ENCODE measurements at places on chromosomes 1 and 21.

DNA sequence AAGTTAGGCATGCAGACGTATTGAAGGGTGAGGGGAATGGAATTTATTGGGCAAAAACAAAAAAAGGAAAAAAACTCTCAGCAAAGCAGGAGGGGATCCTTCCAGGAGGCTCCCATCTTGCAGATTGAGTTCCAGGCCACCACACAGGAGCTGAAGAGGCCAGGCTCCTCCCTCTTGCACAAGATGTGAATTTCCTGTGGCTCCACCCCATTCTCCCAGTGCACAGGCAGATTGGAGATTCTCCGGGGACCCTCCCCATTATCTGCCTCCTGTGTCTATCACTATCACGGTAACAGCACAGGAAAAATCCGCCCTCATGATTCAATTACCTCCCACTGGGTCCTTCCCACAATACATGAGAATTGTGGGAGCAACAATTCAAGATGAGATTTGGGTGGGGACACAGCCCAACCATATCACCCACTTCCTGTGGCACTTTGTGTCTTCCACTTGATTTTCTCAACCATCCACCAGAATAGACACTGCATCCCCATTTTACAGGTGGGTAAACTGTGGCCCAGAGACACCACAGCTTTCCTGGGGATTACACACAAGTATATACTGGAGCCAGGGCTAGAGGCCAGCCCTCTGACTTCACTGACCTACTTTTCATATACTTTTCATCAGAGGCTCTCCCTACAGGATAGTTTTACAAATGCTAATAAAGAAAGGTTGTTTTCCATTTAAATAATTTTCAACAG lies 18.9 kb upstream of the COL6A1 start:
- no peak for DNase-seq

DNA sequence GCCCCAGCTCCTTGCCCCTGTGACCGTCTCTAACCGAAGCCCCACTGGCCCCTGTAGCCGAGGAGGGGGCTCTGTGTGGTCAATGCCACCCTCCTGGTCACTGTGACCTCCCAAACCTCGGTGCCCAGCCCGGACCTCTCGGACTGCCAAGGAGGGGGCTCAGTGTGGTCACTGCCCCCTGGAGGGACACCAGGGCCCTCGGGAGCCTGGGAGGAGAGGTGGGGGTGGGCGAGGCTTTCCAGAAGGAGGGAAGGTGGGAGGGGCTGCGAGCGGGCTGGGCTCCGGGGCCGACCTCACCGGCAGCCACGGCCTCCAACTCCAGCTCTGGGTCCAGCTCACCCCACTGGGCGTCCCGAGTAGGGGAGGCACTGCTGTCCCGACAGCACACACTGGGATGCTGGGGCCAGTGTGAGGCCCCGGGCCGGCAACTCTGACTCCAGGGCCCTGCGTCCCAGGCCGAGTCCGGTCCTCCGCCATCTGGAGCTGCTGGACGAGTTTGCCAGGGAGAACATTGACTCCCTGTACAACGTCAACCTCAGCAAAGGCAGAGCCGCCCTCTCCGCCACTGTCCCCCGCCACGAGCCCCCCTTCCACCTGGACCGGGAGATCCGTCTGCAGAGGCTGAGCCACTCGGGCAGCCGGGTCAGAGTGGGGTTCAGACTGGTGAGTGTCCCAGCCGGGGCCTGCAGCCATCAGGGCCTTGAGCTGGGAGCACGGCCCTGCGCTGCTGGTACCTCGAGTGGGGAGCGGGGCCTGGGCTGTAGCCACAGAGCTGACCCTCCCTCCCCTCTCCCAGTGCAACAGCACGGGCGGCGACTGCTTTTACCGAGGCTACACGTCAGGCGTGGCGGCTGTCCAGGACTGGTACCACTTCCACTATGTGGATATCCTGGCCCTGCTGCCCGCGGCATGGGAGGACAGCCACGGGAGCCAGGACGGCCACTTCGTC lies 6.4 kb downstream of the SCNN1D start:
- no peak for DNase-seq

DNA sequence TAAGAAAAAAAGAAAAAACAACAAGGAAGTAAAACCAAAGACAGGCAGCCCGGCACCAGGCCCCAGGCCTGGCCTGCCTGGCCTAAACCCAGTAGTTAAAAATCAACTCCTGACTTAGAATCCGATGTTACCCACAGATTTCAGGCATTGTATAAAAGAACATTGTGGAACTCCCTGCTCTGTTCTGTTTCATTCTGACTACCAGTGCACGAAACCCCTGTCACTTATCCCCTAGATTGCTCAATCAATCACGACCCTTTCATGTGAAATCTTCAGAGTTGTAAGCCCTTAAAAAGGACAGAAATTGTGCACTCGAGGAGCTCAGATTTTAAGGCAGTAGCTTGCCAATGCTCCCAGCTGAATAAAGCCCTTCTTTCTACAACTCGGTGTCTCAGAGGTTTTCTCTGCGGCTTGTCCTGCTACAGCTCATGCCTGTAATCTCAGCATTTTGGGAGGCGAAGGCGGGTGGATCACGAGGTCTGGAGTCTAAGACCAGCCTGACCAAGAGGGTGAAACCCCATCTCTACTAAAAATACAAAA lies 15.6 kb upstream of the MYOCOS start:
- no peak for DNase-seq

DNA sequence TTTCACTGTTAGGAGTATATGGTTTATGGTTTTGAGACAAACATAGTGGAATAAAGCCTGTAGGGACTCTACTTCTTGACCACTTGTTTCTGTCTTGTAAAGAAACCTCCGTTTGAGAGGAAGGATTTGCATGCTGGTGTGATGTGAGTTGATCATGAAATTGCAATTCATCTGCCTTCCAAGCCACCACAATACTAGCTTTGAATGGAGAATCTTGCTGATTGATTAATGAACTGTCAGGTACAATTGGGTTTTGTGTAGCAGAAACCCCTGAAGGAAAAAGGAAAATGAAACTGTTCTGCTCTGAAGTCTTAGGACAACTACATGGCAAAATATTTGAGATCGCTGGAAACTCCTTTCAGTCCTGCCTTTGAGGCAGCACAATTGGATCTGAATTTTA lies 90.7 kb downstream of the VPS13D start:
- no peak for DNase-seq

GRCh38 chr1:74584185-74584584 lies 71.8 kb upstream of the LRRC53 start:
- DNase-seq = no peak

DNA sequence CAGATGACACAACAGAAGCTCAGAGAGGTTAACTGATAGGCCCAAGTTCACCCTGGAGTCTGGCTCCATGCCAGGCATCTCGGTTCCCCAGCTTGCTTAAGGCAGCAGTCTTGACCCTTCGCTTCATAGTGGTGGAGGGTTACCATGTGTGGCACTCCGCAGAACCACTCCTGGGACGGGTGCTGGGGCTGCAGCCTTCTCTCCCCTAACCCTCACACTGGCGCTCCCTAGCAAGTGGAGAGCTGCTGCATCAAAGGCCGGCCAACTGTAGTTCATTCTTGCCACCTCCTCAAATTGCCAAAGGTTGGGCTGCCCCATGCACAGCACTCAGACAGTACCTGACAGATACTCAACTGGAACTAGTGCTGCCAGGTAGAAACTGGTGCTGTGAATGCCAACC lies 70.2 kb upstream of the KCND3 start:
- DNase-seq = no peak

- no peak for DNase-seq
Measured at GRCh38 chr1:25556132-25556670, 12.8 kb downstream of the LDLRAP1 start.

DNA sequence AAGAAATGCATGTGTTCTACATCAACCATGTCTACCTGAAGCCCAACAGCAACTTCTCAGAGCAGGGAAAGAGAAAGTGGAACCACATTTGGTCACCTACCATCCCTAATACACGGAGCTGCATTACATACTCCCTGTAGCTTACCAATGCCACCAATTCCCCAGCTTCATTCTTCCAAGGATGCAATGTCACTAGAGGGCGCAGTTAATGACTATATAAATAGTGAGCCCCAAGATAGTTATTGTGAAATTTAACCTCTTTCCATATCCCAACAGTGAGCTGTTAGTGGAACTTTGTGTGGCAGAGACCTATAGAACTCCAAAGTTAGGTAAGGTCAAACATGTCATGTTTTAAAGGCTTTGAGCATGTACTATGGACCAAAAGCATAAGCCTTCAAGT lies 618.3 kb downstream of the SMYD3 start:
- DNase-seq = no peak

DNA sequence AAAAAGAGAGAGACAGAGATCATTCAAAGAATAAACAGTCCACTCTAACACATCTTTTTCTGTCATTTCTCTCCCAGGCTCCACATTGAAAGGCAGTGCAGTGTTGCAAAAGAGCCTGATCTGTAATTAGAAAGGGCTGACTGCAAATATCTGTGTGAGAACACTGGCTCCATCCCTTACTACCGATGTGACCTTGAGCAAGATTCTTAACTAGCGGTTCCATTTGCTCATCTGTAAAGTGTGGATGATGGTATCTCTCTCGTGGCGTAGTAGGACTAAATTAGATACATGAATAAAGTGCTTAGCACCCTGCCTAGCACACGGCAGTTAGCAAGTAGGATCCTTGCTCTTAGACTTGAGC lies 26.9 kb upstream of the SLC44A3 start:
- no peak for DNase-seq

DNA sequence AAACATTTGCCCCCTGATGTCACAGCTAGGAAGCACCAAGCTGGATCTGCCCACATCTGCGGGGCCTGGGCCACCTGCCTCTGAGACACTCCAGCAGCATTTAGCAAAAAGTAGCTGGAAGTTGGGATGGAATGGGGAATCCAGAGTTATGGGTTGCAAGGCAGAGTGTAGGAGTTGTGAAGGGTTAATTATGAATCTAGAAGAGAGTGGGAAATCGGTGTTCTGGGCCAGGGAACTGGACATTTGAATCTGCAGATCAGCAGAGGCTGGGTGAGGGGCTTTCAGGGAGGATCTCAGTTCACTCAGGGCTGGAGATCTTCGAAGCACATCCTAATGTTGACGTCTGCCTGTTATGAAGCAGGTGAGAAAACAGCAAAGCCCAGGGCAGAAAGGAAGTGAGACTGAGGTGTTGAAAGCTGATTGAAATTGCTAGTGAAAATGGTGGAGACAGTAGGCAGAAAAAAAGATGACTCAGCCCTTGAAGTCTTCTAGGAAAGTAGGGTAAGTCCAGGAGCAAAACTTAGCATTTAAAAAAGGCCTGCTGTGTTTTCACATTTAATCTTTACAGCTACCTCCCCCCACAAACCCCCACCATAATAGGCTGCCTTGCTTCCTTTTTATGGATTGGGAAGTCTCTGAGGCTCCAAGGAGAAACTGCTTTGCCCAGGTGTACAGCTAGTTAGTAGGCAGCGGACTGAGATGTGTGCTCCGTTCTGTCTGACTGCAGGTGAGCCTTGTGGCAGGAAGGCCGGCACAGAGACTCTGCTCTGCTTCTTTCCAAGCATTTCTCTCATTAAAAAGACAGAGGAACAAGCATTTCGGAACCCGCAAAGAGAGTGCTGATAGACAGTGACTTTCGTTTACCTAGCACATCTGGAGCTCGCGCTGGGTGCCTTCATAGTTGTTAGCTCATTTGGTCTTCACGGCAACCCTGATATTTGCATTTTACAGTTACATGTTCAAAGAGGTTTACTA lies 7.2 kb downstream of the VANGL1 start:
- DNase-seq = no peak

DNA sequence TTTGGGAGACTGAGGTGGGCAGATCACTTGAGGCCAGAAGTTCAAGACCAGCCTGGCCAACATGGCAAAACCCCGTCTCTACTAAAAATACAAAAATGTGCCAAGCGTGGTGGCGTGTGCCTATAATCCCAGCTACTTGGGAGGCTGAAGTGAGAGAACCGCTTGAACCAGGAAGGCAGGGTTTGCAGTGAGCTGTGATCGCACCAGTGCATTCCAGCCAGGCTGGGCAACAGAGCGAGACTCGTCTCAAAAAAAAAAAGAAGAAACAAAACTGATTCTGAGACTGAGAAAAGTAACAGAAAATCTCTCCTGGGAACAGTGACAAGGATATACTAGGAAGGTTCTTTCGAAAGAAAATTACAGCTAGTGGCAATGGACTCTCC lies 20.9 kb downstream of the USP48 start:
- no peak for DNase-seq

DNA sequence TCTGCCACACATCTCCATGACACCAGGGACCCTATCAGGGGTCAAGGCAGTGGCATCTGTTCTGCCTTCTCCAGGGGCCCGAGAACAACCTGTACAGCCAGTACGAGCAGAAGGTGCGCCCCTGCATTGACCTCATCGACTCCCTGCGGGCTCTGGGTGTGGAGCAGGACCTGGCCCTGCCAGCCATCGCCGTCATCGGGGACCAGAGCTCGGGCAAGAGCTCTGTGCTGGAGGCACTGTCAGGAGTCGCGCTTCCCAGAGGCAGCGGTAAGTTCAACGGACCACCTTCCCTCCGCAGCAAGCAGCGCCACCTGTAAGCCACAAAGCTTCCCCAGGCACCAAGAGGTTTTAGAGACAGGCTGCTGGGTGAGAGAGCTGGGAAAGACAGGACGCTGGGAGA lies 15.9 kb downstream of the MX2 start:
- DNase-seq = no peak

DNA sequence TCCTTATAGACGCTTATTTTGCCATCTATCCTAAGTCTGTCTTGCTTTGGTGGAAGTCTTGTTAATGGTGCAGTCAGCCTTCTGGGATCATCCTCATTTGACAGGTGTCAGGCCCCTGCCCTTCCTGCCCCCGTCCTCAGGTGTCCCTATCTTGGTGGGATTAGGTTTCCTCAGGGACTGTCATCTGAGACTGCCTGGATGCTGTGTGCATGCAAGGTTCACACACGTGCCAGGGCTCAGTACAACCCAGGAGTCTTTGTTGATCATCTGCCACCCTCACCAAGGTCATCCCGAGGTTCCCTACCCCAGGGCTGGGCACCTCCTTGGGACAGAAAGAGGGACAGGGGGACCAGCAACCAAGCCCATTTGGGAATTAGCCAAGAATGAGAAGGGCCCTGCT lies 18.0 kb downstream of the PADI2 start:
- no peak for DNase-seq

DNA sequence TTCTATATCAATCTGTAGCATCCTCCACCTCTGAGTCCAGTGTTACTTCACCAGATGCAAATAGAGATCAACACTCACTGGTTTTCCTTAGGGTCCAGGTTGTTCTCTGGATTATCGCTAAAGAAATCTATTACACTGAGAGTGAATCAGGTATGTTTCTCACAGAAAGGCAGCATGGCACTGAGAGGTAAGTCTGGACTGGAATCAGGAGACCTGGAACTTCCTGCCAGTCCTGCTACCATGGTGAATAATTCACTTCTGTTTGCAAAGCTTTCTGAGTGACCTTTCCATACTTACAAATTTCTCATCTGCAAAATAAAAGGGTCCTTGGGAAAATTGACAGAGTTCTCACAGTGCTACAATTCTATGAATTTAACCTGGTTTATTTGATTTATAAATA lies 1583.3 kb downstream of the MRPL39 start:
- DNase-seq = no peak

GRCh38 chr1:214029796-214030195 lies 42.0 kb downstream of the PROX1 start:
- no peak for DNase-seq

DNA sequence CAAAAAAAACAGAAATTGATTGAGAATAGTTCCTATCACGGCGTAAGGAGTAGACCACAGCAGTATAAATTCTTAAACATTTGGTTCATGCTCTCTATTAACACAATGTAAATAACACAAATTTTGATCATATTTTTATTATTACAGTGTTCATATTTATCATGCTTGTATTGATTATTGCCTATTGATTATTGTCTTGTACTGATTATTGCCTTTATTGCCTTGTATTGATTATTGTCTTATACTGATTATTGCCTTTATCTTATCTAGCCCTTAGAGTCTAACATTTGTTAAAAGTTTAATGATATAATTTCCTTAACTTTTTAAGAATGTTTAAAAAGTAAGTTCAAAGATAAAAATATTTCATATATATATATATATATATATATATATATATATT lies 460.7 kb downstream of the KCNT2 start:
- no peak for DNase-seq
